Muscle of arm (tissue), 14 donors: ENCODE measurements at places on chromosomes 5 and 9. TPM values are rescaled to one million over a fixed set of nuclear protein-coding genes. Genes with fewer than 3 reads are reported as not detected.

The PCDHB11 gene
- polyA plus RNA-seq, result 3.4 TPM

GRCh38 chr5:82538339-82539034 lies 260.3 kb upstream of the RPS23 start:
- no peak for DNase-seq

GRCh38 chr5:158947846-158948245 lies 151.9 kb downstream of the EBF1 start:
- no peak for DNase-seq

DNA sequence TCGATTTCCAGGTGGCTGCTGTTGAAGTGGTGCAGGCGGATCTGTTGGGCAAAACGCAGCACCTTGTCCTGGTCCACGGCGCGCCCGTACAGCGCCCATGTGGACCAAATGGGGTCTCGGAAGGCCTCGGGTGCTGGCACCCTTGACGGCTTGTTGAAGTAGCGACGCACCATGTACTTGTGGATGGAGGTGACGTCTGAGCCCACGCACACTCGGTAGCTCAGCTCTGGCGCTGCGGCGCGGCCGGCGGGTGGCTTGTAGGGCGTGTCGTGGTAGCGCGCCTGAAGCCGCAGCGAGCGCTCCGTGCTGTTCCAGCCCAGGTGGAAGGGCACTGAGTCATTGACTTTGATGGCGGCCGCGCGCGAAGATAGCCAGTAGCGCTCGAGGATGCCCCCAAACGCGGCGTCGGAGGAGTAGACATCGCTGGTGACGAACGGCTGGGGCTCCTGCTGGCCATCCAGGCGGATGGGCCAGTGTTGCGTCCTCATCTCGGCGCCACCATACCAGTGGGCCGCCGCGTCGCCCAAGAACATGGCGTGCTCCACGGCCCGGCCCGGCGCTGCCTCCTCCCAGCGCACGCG lies 4.7 kb downstream of the MYORG start:
- DNase-seq, result no peak
